ENCODE measurements at places on chromosomes 5 and 9.

DNA sequence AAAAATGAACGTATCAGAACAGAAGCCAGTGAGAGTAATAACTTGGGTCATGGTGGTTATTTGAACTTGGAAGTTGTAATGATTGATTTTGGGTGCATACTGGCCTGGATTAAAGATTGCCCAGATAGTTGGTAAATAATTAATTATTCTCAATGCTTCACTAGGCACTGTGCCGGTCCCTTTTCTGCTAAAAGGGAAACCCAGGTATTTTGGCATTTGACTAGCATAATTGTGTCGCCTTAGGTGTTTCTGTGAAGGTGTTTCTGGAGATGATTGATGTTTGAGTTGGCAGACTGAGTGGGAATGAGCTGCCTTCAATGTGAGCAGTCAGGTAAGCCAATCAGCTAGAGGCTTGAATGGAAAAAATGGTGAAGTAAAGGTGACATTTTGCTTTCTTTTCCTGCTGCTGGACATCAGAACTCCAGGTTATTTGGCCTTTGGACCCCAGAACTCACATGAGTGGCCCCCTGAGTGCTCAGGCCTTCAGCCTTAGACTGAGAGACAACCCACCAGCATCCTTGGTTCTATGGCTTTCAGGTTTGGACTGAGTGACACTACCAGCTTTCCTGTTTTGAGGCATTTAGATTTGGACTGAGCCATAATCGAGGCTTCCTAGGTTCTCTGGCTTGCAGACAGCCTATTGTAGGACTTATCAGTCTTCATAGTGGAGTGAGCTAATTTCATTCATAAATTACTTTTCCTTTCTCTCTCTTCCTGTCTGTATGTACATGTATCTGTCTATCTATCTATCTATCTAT lies 120.7 kb upstream of the PAPPA start:
- DNase-seq, result no peak

DNA sequence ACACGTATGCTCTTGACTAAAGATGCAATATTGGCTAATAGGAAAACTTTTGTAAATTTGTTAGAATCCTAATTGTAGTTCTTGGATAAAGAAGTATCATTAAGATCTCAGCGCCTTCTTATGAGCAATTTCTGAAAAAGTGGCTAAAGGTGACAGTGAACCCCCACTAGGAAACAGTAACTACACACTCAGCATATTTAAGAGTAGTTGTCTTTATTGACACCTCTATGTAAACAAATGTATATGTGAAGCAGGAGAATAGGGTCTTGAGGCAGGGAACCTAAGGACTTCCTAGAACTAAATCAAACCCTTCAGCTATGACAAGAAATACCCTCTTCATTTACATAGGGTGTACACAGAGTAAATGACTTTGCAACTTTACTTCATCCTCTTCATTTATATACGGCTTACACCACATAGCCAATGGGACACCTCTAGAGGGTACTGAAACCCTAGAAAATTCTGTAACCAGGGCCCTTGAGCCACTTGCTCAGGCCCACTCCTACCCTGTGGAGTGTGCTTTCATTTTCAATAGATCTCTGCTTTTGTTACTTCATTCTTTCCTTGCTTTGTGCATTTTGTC lies 2.8 kb downstream of the NIPSNAP3A start:
- no peak for DNase-seq

DNA sequence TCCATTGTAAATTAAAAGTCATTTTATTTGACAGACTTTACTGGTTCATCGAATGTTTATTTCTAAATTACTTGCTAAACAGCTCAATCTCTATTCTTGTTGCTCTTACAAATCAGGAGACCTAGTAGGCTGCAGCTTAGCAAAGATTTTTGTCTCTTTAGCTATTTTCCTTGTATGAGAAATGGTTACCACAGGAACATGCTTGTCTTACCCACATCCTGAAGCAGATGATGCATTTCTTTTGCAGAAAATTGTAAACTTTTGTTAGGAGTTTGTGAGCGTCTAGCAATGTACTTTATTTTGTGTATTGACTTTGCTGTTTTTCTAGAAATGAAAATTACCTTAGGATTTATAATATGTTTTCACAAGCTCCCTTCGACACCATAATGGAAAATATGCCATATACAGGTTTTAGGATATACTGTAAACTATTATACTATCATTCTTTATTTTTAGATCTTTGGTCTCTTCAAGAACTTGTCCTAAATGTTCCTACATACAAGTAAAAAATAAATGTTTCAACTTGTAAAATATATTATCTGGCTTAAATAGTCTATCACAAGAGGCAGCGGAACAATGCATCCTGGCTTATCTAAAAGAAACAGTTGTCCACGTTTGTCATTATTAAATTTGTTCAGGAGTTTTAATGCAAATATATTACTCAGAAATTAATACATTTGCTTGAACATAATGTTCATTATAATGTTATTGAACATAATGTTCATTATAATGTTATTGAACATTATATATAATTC lies 54.1 kb downstream of the SPEF2 start:
- DNase-seq, result no peak

- DNase-seq, result no peak
Observed at GRCh38 chr5:135916638-135917263, 21.1 kb upstream of the IL9 start.

DNA sequence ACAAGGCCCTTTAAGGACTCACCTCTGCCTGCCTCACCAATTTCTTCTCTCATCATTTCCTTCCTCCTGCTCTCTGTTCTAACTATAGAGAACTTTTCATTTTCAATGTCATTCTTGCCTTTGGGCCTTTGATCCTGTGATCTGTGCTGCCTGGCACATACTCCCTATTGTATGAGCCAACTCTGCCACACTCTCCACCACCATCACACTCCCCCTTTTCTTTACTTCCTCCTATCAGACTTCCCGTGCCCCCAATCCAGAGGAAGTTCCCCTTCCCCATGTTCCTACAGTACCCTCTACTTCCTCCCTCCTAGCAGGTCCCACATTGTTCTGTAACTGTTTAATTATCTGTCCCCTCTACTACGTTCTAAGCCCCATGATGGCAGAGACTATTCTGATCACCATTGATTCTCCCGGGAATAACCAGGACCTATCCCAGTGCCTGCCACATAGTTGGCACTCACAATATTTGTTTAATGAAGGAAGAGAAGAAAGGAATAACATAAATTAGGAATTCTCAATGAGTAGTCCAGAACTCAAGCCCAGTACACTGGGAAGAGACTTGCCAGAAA lies 27.5 kb downstream of the ADAM19 start:
- no peak for DNase-seq

DNA sequence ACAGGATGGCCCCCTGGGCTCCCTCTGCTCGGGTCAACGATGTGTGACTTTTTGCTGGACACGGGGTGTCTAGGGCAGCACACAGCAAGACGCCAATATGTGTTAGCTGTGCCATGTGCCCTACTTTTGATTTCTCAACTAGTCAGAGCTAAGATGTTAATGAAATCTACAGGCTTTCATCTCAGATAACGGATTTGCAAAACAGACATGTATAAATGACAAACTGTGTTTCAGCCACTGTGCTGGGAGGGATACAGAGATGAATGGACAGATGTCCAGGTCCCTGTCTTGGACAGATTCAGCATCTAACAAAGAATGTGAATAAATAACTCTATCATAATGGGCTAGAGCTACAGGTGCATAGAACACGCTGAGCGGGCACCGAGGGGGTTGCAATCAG lies 160.2 kb upstream of the LHFPL2 start:
- no peak for DNase-seq

- DNase-seq, result peak; percentile 46
Observed at GRCh38 chr9:90547896-90548295, 94.7 kb downstream of the DIRAS2 start.

- DNase-seq, result peak; percentile 51
Observed at GRCh38 chr9:35813434-35814105, 1.3 kb downstream of the HINT2 start.

DNA sequence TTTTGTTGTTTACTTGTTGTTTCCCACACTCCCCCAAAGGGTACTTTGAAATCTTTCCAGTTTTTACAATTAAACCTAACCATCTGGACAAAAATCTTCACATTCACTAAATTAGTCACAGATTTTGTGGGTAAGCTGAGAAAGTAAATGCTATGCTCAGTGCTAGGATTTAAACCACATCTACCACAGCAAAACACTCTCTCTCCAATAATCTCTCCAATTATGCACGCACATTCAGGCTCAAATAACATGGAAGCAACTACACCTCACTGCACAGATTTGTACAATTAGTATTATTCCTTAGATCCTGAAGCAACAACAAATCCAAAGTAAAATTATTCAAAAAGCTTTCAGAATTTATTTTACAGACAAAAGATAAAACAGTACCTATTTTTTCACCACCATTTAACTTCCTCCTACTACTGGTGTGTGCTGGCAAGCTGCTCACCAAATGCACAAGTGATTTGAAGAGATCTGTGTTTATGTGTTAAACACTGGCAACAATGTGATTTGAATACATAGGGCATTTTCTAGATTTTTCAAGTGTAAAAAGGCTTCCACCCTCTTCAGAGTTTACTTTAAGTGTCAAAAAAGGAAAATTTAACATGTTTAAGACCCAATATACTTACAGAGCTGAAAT lies 16.6 kb downstream of the ZNF608 start:
- peak; percentile 24 for DNase-seq

DNA sequence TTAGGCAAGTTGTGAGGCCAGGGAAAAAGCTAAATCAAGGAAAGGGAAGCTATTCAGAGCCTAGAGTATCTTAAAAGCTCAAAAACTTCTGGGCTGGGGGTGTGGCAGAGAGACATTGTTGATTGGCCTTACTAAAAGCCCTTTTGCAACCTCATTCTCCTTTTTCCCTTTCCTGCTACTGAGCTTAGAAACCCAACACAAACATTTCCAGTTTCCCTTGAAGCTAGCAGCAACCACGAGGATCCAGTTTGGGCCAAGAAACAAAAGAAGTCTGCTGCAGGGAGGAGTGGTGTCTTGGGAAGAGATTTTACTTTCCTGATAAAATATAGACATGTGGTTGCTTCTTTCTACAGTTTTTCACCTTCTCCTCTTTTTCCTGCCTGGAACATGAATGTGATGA lies 135.5 kb upstream of the KLF9 start:
- DNase-seq, result no peak

DNA sequence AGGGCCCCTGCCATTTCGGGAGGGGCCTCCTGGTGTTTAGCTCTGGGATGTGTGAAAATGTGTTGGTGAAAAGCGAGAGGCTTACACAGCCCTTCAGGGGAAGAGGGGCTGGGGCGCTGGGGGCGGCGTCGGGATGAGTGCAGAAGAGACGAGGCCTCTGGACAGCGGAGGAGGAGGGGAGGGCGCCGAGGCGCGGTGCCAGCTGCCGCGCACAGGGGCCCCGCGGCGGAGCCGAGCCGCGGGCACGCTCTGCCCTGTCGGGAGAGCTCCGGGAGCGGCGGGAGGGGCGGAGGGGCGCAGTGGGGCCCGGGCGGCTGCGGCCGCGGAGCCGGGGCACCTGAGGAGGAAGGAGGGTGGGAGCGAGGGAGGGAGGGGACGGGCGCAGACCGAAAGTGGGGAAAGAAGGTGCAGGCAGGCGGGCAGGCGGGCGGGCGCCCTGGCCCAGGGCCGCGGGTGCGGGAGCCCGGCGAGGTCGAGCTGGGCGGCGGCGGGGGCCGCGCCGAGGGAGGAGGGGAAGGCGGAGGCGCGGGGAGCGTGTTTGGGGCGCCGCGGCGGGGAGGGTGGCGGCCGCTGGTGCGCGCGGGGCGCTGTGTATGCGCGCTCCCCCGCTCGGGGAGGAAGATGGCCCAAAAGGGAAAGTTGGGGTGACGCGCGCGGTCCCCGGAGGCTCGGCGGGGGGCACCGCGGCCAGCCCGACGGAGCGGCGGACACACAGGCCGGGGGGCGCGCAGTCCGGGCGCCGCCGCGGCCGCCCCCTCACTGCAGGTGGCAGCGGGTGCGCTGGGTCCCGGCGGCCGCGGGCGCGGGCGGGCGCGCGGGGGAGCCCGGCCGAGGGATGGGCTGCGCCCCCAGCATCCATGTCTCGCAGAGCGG lies at the start of gene PDE8B:
TSS of gene PDE8B (plus strand) at position 590 of the 873 bp plus-strand sequence. CDS start at position 836, 246 bp downstream.
- DNase-seq, result no peak

- no peak for DNase-seq
Observed at GRCh38 chr9:97518909-97519307, 17.4 kb downstream of the TMOD1 start.

DNA sequence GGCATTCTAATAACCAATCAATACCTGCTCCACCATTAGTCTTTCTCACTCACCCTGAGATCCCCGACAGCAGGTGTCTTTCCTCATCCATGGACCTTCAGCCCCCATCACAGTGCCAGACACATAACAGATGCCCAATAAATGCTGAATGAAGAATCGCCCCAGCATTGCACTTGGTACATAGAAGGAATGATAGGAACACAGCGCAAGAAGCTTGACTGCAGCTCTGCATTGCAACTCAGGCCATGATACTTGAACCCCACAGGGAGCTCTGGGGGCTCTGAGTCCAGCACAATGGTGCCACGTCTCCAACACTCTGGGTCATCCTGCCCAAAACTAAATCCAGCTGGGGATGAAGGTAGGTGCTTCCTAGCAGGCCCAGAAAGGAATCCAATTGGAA lies 355.0 kb upstream of the SLC30A5 start:
- DNase-seq, result no peak

DNA sequence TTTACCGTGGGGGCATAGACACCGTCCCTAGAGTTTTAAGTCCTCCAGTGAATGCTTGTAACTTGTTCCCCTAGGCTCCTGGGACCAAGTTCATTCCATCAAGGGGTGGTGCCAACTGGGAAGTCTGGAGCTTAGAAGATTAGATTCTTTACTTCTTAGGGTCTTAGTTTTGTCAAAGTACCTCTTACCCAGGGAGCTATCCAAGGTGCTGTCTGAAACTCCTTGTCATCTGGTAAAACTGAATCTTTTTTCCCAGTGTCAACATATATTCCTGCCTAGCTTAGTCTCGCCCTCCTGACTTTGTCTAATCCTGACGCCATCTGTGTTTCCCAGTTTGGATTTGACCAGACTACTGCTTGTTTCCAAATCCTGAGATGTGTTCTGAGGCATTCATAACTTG lies 41.6 kb downstream of the MAMDC2 start:
- peak; percentile 98 for DNase-seq

GRCh38 chr9:73125651-73126050 lies 26.0 kb upstream of the ANXA1 start:
- no peak for DNase-seq

DNA sequence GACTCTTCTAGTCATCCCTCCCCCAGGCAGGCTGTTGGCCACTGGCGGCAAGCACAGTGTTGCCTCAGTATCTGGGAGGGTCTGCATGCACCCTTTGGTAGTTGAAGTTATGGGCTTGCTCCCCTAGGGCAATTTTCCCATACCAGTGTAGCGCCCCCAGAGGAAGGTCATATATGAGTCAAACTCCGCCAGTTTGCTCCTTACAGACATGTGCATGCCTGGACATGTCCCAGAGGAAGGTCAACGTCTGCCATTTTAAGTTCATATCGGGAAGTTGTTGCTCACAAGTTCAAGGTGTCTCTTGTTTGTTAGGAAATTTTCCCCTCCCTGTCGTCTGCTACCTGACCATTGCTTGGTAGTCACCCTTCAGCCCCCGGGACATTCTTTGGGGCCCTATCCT lies 51.3 kb upstream of the MROH2B start:
- DNase-seq, result peak; percentile 10

- DNase-seq, result no peak
Observed at GRCh38 chr5:150556859-150557508, 49.1 kb downstream of the NDST1 start.

- no peak for DNase-seq
Observed at GRCh38 chr5:163172540-163173338, 264.7 kb upstream of the CCNG1 start.

- DNase-seq, result no peak
Observed at GRCh38 chr5:132260714-132261551, 3.4 kb downstream of the PDLIM4 start.

All from NCI-H82 (cell line).